ENCODE measurements at places on chromosomes 11 and 22.
A peak's percentile ranks its signal among the peaks of the same experiment; 100 is the strongest.

DNA sequence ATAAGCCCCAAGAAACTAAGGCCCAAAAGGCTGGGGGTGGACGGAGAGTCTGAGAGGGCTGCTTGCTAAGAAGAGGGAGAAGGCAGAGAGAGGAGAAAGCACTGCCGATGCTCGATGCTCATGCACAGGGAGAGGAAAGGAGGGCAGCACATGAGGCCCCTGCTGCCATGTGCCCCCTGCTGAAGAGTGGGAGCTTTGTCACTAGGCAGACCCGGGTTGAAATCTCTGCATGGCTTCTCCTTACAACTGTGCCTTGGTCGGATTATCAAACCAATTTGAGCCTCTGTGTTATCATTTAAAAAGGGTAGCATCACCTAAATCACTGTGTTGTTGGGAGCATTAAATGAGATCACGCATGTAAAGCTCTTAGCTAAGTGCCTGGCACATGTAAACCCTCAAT lies 330.5 kb downstream of the NXPE2 start:
- DNase-seq = no peak

GRCh38 chr11:129637473-129637872 lies 178.2 kb upstream of the TMEM45B start:
- no peak for DNase-seq

- no peak for DNase-seq
Measured at GRCh38 chr22:23565305-23565914, 14.7 kb downstream of the IGLL1 start.

DNA sequence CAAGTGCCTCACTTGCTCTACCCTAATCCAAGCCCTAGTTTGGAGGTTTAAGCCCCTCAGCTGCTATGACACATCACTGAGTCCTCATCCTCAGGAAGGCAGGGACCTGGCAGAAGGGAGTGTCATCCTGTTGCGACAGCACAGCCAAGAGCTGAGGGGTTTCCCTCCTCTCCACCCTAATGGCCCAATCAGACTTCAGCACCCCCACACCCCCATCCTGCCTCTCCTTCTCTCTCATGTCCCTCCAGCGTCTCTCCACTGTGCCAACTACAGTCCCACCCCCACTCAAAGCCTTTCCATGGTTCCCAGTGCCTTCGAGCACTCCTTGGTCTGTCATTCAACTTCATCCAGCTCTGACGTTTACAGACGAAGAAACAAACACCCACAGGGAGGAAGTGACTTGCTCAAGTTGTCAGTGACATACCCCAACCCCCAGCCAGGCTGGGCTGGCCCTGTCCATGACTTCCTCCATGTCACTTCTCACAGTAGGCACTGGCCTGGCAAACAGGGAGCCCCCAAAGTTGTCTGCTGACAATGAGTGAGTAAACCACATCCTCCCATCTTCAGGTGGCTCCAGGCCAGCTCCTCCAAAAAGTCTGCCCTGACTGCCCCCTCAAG lies 15.6 kb downstream of the ARAP1 start:
- DNase-seq = peak; percentile 82

- DNase-seq = no peak
Measured at GRCh38 chr11:39205236-39205995, 2254.0 kb downstream of the LRRC4C start.

DNA sequence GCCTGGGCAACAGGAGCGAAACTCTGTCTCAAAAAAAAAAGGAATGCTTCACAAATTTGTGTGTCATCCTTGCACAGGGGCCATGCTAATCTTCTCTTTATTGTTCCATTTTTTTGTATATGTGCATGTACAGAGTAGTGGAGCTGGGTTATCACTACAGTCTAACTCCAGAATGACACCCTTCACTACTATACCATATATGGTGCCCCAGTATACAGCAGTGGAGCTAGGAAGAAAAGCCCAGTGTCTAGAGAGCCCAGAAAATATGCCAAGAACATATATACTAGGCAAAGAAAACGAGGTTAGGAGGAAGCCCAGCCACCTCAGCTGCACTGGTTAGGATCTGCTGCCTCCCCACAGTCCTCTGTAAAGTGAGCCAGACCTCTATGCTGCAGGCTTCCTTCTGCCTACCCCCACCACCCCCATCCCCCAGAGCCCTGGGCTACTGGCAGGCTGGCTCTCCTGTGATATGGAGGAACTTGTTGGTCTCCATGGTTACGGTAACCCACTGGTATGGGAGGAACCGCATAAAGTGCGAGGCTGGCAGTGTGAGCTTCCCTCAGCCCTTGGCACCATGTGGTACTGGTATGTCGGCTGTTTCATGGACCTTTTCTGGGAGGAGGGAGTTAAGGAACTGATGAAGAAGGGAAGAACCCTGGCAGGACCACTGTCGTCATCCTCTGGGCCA lies 34.3 kb downstream of the RCOR2 start:
- DNase-seq = peak; percentile 35

DNA sequence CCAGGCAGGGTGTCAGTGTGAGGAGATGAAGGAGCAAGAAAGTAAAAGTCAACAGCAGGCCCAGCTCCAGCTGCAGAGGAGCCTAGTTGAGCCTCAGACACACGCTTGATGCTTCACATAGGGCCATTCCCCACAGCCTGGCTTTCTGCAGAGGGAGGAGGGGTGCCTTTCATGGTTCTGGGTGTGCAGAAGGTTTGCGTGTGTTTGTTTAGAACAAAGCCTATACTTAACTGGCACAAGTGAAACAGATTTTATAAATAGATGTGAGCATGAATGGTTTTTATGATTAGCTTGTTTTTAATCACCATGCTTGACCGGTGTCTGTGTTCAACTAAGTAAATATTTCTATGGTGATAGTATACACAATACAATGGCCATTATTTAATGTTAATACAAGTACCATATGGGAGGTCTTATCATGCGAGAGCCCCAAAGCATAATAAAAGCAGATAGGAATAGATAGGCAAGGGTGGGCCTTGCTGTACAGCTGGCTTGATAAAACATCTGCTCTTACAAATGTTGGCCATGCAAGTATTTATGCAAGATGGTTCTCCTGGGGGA lies 290.2 kb downstream of the ETS1 start:
- DNase-seq = no peak

DNA sequence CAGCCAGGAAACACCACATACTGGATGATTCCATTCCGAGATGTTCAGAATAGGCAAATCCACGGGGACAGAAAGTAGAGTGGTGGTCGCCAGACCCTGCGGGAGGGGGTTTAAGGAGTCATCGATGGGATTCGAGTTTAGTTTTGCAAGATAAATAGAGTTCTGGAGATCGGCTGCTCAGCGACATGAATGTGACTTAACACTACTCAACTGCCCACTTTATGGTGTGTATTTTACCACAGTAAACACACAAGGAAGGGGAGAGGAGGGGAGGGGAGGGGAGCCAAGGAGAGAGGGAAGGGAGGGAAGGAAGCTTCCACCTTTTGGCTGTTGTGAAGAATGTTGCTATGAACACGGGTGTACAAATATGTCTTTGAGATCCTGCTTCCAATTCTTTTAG lies 10.4 kb upstream of the ARHGAP8 start:
- no peak for DNase-seq

DNA sequence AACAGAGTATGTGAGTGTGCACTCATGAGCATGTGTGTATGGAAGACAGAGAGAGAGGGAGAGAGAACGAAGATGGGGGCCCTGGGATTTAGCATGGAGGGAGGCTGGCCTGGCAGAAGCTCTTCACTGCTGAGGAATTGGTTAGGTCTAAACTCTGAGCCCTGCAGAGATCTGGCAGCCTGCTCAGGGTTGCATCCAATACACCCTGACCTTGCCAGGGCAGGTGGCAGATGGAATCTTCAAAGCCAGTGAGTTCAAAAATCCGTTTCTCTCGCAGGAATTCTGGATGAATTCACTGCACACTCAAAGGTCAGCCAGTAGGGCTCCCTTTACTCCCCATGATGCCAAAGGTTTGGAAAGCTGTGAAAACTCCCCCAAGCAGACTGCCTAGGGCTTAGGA lies 61.4 kb upstream of the OLFML1 start:
- no peak for DNase-seq

- no peak for DNase-seq
Measured at GRCh38 chr11:93303689-93304088, 26.9 kb upstream of the DEUP1 start.

- no peak for DNase-seq
Measured at GRCh38 chr11:106988151-106989077, 29.9 kb downstream of the GUCY1A2 start.

DNA sequence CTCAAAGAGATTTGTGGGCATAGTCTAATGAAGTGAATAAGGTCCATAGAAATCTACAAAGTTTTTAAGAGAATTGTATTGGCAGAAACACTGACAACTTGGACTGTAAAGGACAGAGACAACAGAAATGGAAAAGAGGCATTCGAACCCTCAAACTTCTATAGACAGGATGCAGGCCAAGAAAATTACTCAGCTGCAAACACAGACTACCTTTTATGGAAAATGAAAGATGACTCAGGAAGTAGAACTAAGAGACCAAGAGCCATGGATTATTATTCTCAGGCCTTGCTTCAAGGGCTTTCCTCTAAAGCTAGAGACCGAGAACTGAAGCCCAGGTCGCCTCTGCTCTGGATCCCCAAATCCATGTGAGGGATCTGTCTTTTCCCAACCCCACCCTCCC lies 3.8 kb upstream of the PELI3 start:
- DNase-seq = no peak

GRCh38 chr11:47905358-47906059 lies 57.4 kb upstream of the NUP160 start:
- no peak for DNase-seq
